Neuronal stem cell (in vitro differentiated cells): ENCODE measurements at places on chromosomes 6 and 20.

GRCh38 chr6:90217506-90218127 lies 79.0 kb downstream of the BACH2 start:
- no peak for DNase-seq

GRCh38 chr20:21387528-21387927 lies 9.8 kb downstream of the NKX2-4 start:
- no peak for DNase-seq

GRCh38 chr6:44868335-44868668 lies 459.8 kb upstream of the RUNX2 start:
- no peak for DNase-seq

DNA sequence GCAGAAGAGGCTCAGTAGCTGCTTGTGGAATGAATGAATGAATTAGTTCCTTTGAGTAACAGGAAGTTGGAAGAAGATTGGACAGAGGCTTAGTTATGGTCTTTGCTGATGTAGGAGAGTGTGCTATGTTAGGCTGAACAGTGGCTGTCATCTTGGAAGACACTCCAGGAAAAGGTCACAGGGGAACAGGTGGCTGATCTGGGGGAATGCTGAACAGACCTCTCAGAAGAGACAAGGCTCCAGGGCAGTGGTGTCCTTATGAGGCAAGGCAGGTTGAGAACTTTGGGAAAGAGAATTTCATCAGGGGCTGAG lies 62.3 kb downstream of the UTRN start:
- no peak for DNase-seq

- no peak for DNase-seq
These were observed 28.7 kb upstream of the PHACTR3 start for GRCh38 chr20:59575653-59576052.

DNA sequence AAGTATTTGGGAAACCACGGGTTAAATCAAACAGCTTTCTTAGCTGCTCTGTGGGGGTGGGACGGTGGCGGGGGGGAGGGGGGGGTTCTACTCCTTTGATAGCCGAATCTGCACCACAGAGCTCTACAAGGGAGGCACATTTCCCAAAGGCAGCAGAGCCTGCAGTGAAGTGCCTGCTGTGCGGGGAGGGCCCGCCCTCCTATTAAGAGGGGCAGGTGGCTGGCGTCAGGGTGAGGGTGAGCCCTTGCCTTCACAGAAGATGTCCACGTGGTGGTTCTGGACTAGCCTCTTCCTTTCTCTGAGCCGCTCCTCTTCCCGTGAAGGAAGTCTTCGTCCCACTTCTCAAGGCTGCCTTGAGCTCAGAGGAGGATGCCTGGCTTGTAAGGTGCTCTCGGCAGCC lies 174.9 kb upstream of the THBS2 start:
- DNase-seq, result peak; percentile 40

DNA sequence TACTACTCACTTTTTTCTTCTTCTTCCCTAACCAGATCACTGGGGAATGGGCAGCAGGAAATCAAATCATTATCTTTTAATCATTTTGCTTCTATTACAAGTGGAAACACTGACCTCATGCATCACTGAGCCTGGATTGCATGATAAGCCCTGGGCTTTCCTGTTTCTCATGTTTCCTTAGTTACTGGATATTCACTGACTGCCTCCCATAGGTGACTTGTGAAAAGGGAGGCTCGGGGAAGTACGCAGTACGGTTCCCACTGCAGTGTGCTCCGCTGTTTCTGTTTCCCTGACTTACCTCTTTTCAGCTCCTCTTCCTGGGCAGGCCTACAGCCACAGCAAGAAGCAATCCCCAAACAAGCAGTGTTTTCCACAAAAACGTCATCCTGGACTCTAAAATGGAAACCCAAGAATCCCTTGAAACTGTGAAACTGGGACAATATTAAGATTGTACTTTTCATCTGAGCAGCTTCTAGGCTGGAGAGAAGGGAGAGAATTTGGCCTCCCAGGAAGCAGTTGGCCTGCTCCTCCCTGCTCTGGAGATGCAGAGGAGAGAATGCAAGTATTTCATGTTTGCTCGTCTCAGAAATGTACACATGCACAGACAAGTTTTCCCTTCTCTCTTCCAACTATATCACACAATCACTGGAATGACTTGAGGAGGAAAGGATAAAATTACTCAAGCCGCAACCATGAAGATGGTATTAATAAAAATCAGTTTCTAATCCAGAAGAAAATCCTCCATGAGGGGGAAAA lies 13.1 kb downstream of the BTNL2 start:
- DNase-seq, result no peak

GRCh38 chr20:47984437-47984836 lies 199.2 kb upstream of the SULF2 start:
- DNase-seq, result no peak

DNA sequence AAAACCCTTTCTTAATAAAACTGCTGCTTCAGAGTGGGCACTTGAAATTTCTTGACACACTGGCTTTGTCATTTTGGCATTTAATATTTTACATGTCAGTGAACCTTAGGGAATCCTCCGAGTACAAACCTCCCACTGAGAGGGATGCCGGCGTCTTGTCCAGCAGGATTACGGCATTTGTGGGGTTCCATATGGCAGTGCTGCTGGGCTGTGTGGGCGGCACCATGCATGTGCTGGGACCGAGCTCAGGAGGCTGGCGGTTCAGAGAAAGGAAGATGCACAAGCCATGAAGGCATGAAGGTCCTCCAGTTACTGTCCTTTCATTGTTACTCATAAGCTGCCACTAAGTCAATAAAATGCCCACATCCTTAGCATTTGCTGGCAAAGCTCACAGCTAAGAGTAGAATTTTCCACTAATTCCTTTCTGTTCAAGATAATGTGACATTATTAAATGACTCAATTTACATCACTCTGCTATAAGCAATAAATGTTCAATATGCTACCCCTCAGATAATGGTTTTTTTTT lies 61.4 kb downstream of the LY86 start:
- no peak for DNase-seq

DNA sequence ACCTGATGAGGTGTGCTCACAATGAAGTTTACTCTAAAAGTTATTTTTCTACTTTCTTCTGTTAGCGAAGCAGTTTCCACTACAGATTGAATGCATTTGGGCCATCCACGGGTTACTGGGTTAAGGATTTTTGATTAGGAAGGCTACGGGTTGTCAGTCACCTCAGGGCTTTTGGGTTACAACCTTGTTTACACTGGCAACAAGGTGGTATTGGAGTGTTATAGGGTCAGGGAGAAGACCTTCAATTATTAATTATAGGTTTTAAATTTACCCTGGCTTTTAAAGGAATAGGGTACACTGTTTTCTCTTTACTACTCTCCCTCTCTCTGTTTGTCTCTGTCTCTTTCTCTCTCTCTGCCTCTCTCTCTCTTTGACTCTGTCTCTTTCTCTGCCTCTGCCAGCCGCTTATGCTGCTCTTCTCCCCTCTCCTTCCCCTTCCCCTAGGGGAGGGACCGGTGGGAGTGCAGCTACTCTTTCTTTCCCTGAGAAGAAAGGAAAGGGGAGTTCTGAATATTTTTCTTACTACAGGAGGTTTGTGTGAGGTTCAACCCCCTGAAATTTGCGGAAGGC lies 40.2 kb upstream of the AGPAT4 start:
- no peak for DNase-seq

DNA sequence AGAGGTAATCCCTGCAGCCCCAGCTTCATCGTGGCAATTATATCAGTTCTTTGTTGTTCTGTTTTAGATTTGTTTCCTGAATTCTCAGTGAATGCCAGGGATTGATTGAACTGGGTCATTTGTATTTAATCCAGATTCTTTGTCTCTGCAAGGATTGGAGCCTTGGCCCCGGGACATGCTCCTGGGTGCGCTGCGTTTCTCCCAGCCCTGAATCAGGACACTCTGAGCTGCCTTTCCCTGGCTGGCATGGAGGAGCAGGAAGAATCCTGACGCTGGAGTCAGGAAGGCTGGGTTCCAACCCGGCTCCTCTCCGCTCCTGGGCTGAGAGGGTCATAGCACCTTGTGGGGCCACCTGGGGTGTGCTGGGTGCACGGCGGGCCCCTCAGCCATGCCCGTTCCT lies 545.6 kb downstream of the QKI start:
- DNase-seq, result no peak

DNA sequence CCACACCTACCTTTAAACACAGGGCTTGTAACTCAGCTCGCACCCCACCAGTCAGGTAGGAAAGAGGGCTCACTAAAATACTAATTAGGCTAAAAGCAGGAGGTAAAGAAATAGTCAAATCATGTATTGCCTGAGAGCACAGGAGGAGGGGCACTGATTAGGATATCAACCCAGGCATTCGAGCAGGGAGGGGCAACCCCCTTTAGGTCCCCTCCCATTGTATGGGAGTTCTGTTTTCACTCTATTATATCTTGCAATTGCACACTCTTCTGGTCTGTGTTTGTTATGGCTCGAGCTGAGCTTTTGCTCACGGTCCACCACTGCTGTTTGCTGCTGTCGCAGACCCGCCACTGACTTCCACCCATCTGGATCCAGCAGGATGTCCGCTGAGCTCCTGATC lies 657.2 kb downstream of the PRIM2 start:
- no peak for DNase-seq

DNA sequence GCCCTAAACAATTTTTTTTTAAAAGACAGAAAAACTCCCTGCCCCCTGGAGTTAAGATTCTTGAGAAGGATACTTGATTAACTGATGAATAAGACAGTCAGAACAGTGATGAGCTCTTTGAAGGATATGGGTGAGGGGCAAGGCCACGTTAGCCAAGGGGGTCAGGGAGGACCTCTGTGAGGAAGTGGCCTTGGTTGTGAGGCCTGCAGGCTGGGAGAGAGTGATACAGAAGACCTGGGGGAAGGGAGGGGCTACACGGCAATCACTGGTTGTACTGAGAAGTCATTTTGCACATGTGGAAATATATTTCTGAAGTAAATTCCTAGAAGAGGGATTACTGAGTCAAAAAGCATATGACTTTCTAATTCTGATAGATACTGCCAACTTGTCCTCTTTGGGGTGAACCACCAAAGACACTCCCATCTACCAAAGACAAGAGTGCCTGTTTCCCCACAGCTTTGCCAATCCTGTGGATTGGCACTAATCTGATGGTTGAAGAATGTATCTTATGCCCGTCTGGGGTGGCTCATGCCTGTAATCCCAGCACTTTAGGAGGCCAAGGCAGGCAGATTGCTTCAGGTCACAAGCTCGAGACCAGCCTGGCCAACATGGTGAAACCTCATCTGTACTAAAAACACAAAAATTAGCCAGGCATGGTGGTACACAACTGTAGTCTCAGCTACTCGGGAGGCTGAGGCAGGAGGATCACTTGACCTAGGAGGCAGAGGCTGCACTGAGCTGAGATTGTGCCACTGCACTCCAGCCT lies 22.3 kb upstream of the BCAS4 start:
- no peak for DNase-seq

- no peak for DNase-seq
These were observed 1.5 kb downstream of the LAMA4 start for GRCh38 chr6:112252571-112253497.

DNA sequence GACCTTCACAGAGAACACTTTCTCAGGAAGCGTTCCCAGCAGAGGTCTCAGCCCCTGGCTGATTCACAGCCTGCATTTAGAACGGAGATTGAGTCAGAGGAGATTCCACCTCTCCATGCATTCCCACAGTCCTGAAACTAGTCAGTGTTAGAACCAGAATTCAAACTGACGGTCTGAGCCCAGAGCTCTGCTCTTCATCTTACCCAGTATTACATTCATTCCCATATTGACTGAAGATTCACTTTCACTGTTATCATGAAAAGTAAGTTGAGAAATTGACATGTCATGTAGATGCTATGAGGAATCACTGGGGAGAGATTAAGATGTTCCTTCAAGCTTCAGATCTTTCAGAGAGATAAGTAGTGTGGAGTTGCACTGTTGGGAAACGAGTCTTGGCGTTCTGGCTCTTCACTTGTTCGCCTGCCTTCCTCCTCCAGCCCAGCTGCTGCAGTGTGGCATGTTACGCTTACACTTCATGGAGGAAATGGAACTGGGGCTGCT lies 28.3 kb downstream of the MAS1 start:
- no peak for DNase-seq

GRCh38 chr6:115666997-115667396 lies 393.7 kb downstream of the FRK start:
- DNase-seq, result no peak

DNA sequence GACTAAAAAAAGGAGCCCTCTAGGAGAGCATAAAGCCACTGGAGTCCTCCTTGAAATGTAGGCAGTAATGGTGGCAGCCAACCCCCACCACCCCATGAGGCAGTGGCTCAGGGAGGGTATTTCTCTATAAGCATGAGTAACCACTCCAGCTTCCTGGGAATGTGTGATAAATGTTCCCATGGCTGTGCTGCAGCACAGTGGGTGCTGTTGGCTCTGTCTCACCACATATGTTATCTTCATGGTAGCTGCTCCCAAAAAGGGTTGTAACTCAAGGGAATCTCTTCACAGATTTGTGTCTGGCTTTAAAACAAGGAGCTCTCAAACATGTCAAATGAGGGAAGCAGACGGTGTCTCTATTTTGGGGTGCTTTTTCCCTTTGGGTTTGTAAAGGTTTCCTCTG lies 7.5 kb upstream of the PHACTR1 start:
- DNase-seq, result no peak

GRCh38 chr20:8388707-8389106 lies 256.6 kb downstream of the PLCB1 start:
- DNase-seq, result no peak

DNA sequence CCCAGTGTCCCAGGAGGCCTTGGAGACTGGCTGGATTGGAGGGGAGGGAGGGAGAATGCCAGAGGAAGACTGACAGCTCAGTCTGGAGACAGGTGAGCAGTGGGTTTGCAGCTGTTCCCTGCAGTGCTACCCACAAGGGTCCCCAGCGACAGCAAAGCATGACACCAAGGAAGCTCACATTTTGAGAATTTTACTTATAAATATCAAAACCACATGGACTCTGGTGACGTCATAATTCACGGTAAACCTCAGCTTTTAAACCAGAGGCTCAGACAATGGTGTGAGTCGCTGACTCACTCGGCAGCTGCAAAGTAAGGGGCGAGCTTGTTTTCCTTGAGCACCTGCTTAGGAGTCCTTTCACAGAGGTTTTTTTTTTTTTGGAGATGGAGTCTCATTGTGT lies 65.2 kb downstream of the THBS2 start:
- DNase-seq, result no peak

DNA sequence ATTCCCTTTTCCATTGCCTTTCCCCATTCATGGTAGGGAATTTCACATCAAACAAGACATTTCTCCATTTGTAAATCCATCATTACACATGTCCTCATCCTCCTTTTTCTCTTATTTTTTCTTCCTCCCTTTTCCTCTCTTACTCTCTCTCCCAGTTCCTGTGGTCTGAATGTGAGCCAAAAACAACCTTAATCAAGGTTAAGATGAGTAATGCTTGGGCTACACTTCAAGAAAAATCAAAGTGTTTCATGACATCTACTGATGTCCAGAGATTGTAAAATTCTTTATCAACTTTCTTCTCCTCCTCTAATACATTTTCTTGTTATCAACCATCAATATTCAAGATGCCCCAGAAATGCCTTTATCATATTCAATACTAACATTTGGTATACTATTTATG lies 208.0 kb upstream of the PRND start:
- no peak for DNase-seq

DNA sequence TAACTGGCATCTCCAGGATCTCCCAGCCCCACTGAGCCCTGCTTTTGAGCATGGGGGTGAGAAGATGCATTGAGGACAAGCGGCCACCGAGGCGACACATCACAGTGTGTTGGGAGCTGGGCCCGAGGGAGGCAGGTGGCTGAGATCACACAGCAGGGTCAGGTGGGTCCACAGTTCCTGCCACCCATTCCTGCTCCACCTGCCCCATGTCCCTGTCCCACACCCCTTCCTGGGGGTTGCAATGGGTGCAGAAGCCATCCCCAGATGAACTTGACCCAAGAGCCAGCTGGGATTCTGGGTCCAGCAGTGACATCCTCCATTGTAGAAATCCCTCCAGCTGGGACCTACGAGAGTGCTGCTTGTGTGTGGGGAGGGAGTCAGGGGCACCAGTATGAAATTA lies 1.0 kb downstream of the TGM2 start:
- DNase-seq, result no peak
